A549 treated with AZD2906 at 1 μM for 4 hours (cell line): ENCODE measurements at places on chromosomes 4 and X. TPM values are rescaled to one million over a fixed set of nuclear protein-coding genes. Genes with fewer than 3 reads are reported as not detected.

PALLD gene
- 57.4 to 92.7 TPM (median 66.9 TPM) in 5 replicates for total RNA-seq

GAGE12F gene
- not detected in 5 replicates for total RNA-seq

BCORL1 gene
- total RNA-seq = 7.4 to 11.6 TPM (median 10.5 TPM) in 5 replicates

GC gene
- not detected in 5 replicates for total RNA-seq

STEEP1 gene
- total RNA-seq = 27.0 to 35.3 TPM (median 29.7 TPM) in 5 replicates

LRCH2 gene
- 0.01 to 0.03 TPM (median 0.02 TPM) in 3 of 5 replicates, not detected in the others for total RNA-seq

ZIC3 gene
- total RNA-seq = not detected in 5 replicates

SSX2B gene
- total RNA-seq = not detected in 5 replicates

MAGEA8 gene
- not detected in 5 replicates for total RNA-seq

MAGEA9B gene
- 0.06 TPM in 1 of 5 replicates, not detected in the others for total RNA-seq

INTS6L gene
- total RNA-seq = 0.08 to 0.18 TPM (median 0.09 TPM) in 5 replicates

P2RY4 gene
- total RNA-seq = 0.05 TPM in 1 of 5 replicates, not detected in the others

VSIG1 gene
- total RNA-seq = 0.14 to 0.40 TPM (median 0.22 TPM) in 5 replicates

TRIM61 gene
- total RNA-seq = not detected in 5 replicates

ATP8A1 gene
- 0.01 to 0.12 TPM (median 0.05 TPM) in 5 replicates for total RNA-seq

SLC6A14 gene
- total RNA-seq = not detected in 5 replicates

IL1RAPL1 gene
- total RNA-seq = not detected in 5 replicates

PRSS12 gene
- total RNA-seq = 0.19 to 0.31 TPM (median 0.27 TPM) in 5 replicates

SORBS2 gene
- 0.63 to 1.2 TPM (median 0.67 TPM) in 5 replicates for total RNA-seq

FAM9B gene
- total RNA-seq = not detected in 5 replicates

H2BW2 gene
- not detected in 5 replicates for total RNA-seq

UGT2B15 gene
- 0.03 to 0.07 TPM (median 0.03 TPM) in 3 of 5 replicates, not detected in the others for total RNA-seq

GRIA3 gene
- not detected in 5 replicates for total RNA-seq

CXCL9 gene
- not detected in 5 replicates for total RNA-seq

BST1 gene
- total RNA-seq = 14.2 to 19.0 TPM (median 15.5 TPM) in 5 replicates

SMIM10 gene
- total RNA-seq = 0.06 to 0.19 TPM (median 0.11 TPM) in 4 of 5 replicates, not detected in the other

NONO gene
- 332 to 369 TPM (median 340 TPM) in 5 replicates for total RNA-seq

FGFBP2 gene
- 0.17 to 0.41 TPM (median 0.34 TPM) in 5 replicates for total RNA-seq

CXCL10 gene
- total RNA-seq = 0.06 to 0.21 TPM (median 0.07 TPM) in 4 of 5 replicates, not detected in the other

S100G gene
- not detected in 5 replicates for total RNA-seq

MAGEA12 gene
- 0.06 to 0.29 TPM (median 0.15 TPM) in 5 replicates for total RNA-seq

TMPRSS11D gene
- not detected in 5 replicates for total RNA-seq

CHRDL1 gene
- not detected in 5 replicates for total RNA-seq

FHL1 gene
- total RNA-seq = 22.3 to 29.3 TPM (median 26.3 TPM) in 5 replicates

SH3RF1 gene
- 6.4 to 9.2 TPM (median 7.2 TPM) in 5 replicates for total RNA-seq

GAB1 gene
- 1.8 to 2.9 TPM (median 2.5 TPM) in 5 replicates for total RNA-seq

CDS1 gene
- total RNA-seq = 0.48 to 0.66 TPM (median 0.58 TPM) in 5 replicates

TMSB15C gene
- total RNA-seq = 0.07 to 0.13 TPM (median 0.11 TPM) in 4 of 5 replicates, not detected in the other

PWWP3B gene
- total RNA-seq = 0.01 to 0.02 TPM in 2 of 5 replicates, not detected in the others

SGMS2 gene
- total RNA-seq = 19.8 to 28.5 TPM (median 27.1 TPM) in 5 replicates

RAB39B gene
- 0.63 to 0.80 TPM (median 0.75 TPM) in 5 replicates for total RNA-seq

SPATA4 gene
- total RNA-seq = 0.13 to 0.45 TPM (median 0.24 TPM) in 5 replicates

CENPE gene
- 4.8 to 7.4 TPM (median 7.2 TPM) in 5 replicates for total RNA-seq

OTUD5 gene
- total RNA-seq = 60.0 to 66.3 TPM (median 63.1 TPM) in 5 replicates

LRIT3 gene
- total RNA-seq = 0.02 to 0.06 TPM (median 0.02 TPM) in 4 of 5 replicates, not detected in the other

MAGEH1 gene
- 6.6 to 7.3 TPM (median 7.0 TPM) in 5 replicates for total RNA-seq

ADAMTS3 gene
- 0.01 TPM in 1 of 5 replicates, not detected in the others for total RNA-seq

PCDH19 gene
- total RNA-seq = 0.02 to 0.05 TPM (median 0.03 TPM) in 5 replicates

GAB3 gene
- total RNA-seq = 0.56 to 0.77 TPM (median 0.66 TPM) in 5 replicates

UGT2B10 gene
- total RNA-seq = 0.03 to 0.06 TPM in 2 of 5 replicates, not detected in the others

BTK gene
- 0.09 to 0.32 TPM (median 0.13 TPM) in 5 replicates for total RNA-seq
